Fibroblast of skin of scalp (primary cell): ENCODE measurements at places on chromosomes 13 and 19.

GRCh38 chr13:79904581-79904980, 423.6 kb downstream of the NDFIP2 start:
- DNase-seq = no peak

GRCh38 chr19:35216833-35217648, 11.5 kb downstream of the FAM187B start:
- no peak for DNase-seq

- no peak for DNase-seq
These were observed 80.1 kb downstream of the DACH1 start for GRCh38 chr13:71786875-71787274.

DNA sequence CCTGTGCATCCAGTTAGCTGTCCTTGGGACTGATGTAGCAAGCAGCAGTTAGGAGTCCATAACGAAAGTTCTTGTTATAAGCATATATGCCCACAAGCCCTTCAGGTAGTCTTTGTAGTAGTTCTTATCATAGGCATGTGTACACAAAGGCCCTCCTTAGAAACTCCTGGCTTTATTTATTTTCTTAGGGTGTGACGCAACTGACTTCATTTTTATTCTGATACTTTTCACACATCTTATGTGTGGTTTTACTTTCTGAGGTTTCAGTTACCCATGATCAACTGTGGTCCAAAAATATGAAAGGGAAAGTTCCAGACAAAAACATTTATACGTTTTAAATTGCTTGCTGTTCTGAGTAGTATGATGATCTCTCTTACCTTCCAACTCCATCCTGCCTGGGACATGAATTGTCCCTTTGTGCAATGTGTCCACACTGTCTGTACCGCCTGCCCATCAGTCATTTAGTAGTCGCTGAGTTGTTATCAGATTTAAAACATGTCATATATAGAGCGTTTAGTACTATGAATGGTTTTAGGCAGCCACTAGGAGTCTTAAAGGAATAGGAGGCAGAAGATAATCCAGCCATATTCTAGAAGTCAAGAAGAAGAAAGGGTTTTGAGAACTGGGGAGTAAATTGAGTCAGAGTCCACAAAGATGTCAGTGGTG, 19.4 kb downstream of the GPC5 start:
- DNase-seq = no peak

- DNase-seq = no peak
These were observed 49.8 kb downstream of the BICRA start for GRCh38 chr19:47658431-47659348.

DNA sequence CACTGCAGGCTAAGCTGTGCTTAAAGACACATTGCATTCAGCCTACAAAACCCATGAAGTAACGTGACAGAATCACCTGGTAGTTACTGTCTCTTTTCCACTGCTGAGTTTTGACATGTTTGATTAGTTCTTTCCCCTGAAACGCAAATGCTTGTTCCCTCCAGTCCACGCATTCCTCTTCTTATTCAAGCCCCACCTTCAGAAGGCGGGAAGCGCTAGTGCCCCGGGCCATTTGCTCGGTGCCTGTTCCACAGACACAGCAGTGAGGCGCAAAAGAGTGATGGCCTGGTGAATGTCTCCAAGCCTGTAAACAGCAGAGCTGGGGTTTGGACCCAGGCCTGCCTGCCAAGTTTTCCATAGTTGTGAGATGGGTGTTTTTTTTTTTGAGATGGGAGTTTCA, 10.9 kb downstream of the ACP4 start:
- no peak for DNase-seq

GRCh38 chr13:20254076-20254475, 22.0 kb upstream of the GJB6 start:
- no peak for DNase-seq

GRCh38 chr13:105491345-105491744, 1044.1 kb downstream of the EFNB2 start:
- DNase-seq = no peak

- DNase-seq = no peak
These were observed 21.9 kb upstream of the ZNF432 start for GRCh38 chr19:52070496-52070895.

GRCh38 chr13:109309625-109310363, 476.6 kb downstream of the IRS2 start:
- DNase-seq = no peak

DNA sequence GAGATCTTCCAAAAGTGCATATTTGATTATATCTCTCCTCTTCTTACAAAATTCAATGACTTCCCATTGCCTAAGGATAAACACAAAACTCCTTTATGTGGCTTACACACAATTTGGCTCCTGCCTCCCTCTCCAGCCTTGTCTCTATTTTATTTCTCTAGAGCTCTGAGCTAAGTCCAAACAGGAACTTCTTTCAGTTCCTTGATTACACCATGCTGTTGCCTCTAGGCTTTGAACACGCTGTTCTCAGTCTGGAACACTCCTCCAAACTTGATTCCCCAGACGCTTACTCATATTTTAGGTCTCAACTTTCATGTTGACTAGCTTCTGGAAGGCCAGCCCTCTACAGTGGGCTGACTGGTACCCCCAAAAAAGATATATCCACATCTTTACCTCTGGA, 258.5 kb downstream of the COG6 start:
- no peak for DNase-seq

GRCh38 chr19:38250821-38251563, 5.2 kb downstream of the PPP1R14A start:
- DNase-seq = peak; percentile 61

- no peak for DNase-seq
These were observed 12.3 kb downstream of the TMEM38A start for GRCh38 chr19:16673231-16673630.

DNA sequence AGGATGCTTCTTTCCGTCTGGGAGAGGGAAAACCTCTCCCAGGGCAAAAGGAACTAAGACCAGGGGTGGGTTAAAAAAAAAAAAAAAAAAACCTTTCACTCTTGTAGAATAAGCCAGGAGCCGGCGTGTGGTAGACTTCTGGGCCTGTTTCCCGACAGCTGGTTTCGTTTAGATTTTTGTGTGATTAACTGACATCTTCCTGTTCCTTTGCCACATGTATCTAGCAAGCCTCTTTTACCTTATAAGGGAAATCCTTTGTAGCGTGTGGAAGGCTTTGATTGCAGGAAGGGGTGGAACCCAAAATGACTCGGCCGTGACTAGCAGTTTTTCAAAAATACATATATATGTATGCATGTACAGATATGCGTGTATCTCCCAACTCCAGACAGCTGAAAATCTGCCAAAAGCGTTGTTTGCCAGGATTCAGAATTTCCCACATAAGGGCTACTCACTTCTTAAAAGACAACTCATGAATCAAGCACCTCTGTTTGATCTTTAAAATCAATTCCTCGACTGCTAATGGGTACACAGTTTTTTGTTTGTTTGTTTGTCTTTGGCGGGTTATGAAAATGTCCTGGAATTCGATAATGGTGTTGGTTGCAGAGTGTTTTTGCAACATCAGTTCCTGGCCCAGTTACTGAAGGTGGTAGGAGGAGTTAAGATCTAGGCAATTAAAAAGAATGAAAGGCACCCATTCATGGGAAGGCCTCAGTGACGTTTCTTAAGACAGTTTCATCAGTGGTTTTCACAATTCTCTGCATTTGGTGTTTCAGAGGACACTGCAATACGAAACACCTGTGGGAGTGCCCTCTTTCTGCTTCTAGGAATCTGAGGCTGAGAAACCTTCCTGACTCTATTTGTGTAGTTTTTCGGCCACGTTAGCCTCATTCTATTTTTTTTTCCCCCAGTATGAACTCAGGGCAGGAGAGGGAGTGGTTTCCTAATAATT, 2.7 kb downstream of the TPM4 start:
- peak; percentile 99 for DNase-seq

DNA sequence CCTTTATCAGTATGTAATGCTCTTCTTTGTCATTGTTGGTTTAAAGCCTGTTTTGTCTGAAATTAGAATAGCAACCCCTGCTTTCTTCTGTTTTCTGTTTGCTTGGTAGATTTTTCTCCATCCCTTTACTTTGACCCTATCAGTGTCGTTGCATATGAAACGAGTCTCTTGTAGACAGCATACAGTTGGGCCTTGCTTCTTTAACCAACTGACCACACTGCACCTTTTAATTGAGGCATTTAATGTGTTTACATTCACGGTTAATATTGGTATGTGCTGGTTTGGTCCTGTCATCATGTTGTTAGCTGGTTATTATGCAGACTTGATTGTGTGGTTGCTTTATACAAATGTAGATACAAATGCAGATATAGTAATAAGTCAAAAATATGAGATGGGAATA, 71.1 kb downstream of the PDS5B start:
- no peak for DNase-seq

- DNase-seq = peak; percentile 95
These were observed 550.8 kb upstream of the SLITRK1 start for GRCh38 chr13:84433024-84433423.

GRCh38 chr19:46913198-46913851, 52.5 kb downstream of the ARHGAP35 start:
- no peak for DNase-seq

GRCh38 chr13:87792878-87793277, 121.7 kb downstream of the SLITRK5 start:
- no peak for DNase-seq

- DNase-seq = no peak
These were observed 35.6 kb upstream of the NANOS3 start for GRCh38 chr19:13841086-13841961.

DNA sequence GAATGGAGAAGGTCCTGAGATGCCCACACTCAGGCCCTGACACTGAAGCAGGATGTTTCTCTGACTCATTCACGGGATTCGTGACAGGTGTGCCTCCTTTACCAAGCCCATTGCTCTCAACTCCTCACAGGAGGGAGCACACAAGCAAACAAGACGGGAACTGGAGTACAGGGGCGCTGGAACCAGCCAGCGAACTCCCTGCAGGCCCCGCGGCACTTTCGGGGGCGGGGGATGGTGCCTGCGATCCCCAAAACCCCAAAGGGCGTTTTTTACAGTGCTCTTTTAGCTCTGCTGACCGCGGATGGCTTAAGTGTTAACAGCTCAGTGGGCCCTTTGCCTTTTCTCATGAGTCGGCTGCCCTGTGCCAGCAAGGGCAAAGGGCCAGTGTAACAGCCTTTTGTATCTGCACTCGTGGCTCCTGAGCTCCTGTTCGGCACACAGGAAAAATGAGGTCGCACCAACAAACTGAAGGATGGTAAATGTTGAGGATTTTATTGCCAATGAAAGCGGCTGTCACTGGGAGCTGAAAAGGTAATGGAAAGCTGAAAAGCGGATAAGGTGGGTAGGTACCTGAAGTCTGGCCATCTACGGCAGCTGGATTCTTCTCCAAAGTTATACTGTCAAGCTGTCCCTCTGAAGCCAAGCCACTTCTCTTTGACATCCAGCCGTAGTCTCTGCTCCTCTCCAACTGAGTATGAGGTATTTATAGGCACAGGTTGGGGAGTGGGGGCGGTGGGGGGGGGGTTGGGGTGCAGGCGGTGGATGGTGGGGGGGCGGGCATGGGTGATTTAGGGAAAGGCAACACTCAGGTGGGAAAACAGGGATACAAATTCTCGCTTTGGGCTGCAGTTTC, 65.0 kb upstream of the TRPC4 start:
- no peak for DNase-seq

GRCh38 chr19:35120492-35120891, 4.9 kb downstream of the FXYD3 start:
- DNase-seq = peak; percentile 91

GRCh38 chr19:27858981-27859581, 1353.9 kb downstream of the UQCRFS1 start:
- DNase-seq = no peak

DNA sequence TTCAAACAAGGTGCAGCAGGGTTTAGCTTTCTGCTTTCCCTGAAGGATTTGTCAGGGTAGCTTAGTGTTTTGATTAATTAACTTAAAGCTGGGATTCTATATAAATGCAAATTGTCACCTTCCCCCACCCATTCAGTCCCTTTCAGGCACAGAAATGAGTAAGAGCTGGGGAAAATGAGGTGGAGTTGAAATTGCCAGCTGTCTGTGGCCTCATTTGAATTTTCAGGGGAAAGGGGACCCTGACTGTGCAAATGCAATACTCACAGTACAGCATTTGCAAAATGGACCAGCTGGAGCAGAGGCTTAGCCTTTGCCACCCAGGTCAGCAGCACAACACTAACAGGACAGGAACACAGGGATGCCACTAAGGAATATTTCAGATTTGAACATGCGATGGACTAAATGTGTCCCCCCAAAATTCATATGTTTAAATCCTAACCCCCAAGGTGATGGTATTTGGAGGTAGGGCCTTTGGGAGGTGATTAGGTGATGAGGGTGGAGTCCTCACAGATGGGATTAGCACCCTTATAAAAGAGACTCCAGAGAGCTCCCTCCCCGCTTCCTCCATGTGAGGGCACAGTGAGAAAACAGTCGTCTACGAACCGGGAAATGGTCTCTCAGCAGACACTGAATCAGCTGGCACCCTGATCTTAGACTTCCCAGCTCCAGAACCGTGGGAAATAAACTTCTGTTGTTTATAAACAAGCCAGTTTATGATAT, 59.5 kb upstream of the CYSLTR2 start:
- DNase-seq = no peak

GRCh38 chr13:36298535-36299068, 988 bp upstream of the CCDC169 start:
- no peak for DNase-seq

DNA sequence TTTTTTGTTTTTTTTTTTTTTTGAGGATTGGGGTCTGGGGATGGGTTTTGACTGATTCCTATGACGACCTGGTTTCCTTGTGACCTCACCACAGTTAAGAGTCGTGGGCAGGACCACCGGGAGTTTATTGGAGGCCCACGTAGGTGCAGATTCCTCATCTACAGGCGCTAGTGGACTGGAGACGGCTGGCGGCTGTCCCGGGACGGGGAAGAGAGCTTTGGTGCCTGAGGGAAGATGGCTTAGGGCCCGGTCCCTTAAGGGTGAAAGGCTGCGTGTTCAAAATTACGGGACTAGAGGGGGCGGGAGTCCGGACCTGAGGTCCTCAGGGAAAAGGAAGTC, 682 bp upstream of the TEAD2 start:
- DNase-seq = peak; percentile 47

GRCh38 chr19:2683430-2684003, 19.0 kb downstream of the GNG7 start:
- no peak for DNase-seq

- DNase-seq = no peak
These were observed 1210.1 kb upstream of the SPRY2 start for GRCh38 chr13:81551036-81551435.

DNA sequence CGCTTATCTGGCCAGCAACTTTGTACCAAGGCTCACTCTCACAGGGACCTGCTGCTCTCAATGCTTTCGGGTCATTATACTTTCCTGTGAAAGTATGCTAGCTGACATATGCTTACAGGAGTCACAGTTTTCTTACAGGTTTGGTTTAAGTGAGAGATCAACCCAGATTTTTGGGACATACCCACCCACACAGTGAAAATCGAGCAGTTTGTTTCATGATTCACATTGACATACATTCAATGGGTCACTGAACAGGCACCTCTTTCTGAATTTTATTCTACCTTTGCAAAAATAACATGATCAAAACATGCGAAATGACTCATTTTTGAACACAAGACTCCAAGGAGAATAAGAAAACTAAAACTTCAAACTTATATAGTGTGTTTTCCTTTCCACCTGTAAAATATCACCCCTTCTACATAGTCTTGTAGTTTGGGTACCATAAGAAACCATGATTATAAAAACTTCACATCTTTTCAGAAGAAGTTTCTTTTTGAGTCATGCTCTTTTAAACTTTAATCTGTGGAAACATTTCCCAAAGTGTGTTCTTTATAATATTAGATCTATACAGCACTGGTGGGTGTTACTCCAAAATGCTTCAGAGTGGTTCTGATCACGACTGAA, 44.3 kb upstream of the TEX29 start:
- DNase-seq = no peak
